ENCODE measurements at places on chromosomes 16 and 17.
A peak's percentile ranks its signal among the peaks of the same experiment; 100 is the strongest.

- H3K4me3 ChIP-seq, result peak overlapping the region; percentile 90
- H3K27me3 ChIP-seq, result no peaks in the 10 kb centered on the region
Observed at GRCh38 chr16:57462978-57463362, 491 bp downstream of the POLR2C start.

DNA sequence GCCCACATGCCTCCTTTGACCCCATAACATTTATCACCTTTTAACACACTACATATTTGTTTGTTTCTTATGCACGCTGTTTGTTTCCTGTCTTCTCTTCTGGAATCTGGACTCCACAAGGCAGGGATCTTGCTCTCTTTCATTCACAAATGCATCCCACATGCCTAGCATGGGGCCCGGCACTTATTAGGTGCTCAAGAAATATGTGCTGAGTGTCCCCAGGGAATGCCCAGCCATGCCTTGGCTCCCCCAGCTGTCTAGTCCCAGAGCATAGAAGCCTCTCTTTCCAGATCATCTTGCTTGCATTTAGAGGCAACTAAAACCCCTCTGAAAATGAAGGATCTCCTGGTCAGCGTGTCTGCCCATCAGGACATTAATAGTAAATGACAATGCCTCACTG is 283.7 kb downstream of the CBLN1 start:
- no peaks in the 10 kb centered on the region for H3K36me3 ChIP-seq
- H3K4me3 ChIP-seq, result no peak overlapping the region
- H3K27me3 ChIP-seq, result no peaks in the 10 kb centered on the region

DNA sequence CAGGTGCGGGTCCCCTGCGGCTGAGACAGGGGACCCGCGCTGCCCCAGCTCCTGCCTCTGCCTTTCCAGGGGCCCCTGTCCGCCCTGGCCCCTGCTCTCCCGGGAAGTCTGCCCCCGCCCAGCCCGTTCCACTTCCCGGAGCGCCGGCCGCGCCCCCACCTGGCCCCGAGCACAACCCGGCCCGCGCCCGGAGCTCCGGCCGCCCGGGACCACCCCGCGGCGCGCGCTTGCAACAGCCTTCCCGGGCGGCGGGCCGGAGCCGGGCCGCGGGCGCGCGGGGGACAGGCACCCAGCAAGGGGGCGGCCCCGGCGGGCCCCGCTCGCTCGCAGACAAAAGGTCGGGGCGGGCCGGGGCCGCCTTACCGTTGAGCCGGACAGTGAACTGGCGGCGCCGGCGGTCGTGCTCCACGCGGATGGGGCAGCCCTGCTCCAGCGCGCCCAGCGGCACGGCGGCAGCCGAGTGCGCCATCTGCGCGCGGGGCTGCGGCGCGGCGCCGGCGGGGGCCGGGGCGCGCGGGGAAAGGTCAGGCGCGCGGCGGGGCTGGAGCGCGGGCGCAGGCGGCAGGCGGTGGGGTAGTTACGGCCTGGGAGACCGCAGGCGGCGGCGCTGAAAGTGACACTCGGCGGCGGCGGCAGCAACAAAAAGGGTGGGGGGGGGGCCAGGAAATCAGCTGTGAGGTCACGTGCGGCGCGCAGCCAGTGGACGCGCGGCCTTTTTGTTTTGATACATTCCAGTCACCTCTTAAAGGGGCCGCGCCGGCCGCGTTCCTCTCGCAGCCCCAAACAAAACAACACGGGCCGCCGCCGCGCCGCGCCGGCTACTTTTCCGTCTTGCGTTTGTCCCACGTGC is at the start of gene NATD1:
Gene NATD1, minus strand, starts transcription at position 615 of the 850 bp plus-strand sequence. Its CDS starts 146 bp downstream, at position 469.
- no peaks in the 10 kb centered on the region for H3K4me1 ChIP-seq
- peak within 1 kb of the TSS; percentile 48 for H3K4me3 ChIP-seq
- H3K36me3 ChIP-seq, result no peaks in the 10 kb centered on the region
- no peak for DNase-seq

DNA sequence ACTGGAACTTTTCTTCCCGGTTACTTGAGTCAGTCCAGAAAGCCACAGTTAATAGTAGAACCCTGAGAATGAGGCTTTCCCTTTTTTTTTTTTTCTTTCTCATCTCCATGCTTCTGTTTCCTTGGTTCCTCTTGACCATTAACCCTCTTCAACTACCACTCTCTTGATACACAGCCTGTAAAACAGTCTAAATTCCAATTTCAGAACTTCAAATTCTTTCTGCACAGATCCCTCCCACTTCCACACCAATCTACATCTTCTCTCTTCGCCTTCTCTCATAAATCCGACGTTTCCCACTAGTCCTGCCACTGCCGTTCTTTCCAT is 588 bp downstream of the METTL16 start:
- no peak for DNase-seq
- H3K27ac ChIP-seq, result peak overlapping the region; percentile 99
- H3K4me1 ChIP-seq, result no peaks in the 10 kb centered on the region
- H3K4me3 ChIP-seq, result peak overlapping the region; percentile 85
- peaks cover 11% of the 10 kb centered on the region for H3K36me3 ChIP-seq

GRCh38 chr16:14510939-14511799 is 118.9 kb downstream of the PARN start:
- no peaks in the 10 kb centered on the region for H3K36me3 ChIP-seq
- no peak overlapping the region for H3K4me3 ChIP-seq
- DNase-seq, result no peak
- H3K4me1 ChIP-seq, result 0 out of 2 replicates have a peak, but pooled peaks cover under 1% of the 10 kb centered on the region
- H3K27ac ChIP-seq, result no peak overlapping the region

DNA sequence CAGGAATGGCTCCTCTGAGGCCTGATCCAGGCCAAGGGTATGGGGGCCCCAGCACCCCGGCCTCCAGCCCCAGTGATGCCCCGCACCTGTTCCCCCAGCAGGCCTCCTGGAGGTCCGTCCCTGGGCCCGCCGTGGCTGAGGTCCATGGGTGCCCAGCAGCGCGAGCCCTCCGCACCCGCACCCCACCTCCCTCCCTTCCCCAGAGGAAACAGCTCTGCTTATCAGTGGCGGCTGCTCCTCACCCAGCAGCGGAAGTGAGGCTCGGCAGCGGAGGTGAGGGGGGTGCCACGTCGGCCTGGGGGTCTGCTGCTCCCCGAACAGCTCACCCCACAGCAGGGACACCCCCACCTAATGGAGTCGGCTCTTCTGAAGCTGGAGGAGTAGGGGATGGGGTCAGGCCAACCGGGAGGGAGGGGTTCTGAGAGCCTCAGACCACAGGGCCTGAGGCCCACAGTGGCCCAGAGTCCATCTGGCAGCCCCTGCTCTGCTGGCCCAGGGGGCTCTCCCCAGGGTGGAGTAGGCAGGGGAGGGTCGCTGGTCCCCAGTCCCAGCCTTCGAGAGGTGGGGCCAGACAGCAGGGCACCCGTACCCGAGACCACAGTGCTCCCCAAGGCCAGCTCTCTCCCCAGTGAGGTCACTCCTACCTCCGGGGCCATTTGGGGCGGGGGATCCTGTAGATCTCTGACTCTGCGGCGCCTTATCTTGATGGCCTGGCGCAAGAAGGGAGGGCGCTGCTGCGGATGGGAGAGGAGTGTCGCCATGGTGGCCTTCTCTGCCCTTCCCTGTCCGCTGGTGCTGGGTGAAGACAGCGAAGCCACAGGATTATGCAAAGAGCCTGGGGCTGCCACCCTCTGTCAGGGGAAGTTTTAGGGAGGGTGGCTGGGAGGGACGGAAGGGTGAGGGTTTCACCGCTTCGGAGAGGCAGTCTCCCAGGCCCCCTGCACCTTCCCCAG is at the start of gene UNC13D:
Gene UNC13D, minus strand, starts transcription at position 828 of the 953 bp plus-strand sequence. Its CDS starts 67 bp downstream, at position 761.
- H3K4me3 ChIP-seq, result no peak within 1 kb of the TSS
- H3K27me3 ChIP-seq, result no peaks in the 10 kb centered on the region
- peak within 1 kb of the TSS; percentile 84 for H3K27ac ChIP-seq
- no peaks in the 10 kb centered on the region for H3K36me3 ChIP-seq

- H3K36me3 ChIP-seq, result no peaks in the 10 kb centered on the region
- no peaks in the 10 kb centered on the region for H3K4me1 ChIP-seq
- H3K27ac ChIP-seq, result no peak overlapping the region
- H3K4me3 ChIP-seq, result no peak overlapping the region
Observed at GRCh38 chr17:51461578-51462004, 201.2 kb downstream of the UTP18 start.

- H3K36me3 ChIP-seq, result no peaks in the 10 kb centered on the region
- peak overlapping the region; percentile 76 for H3K4me3 ChIP-seq
- H3K4me1 ChIP-seq, result peaks cover 13% of the 10 kb centered on the region
Observed at GRCh38 chr17:81221842-81222619, 734 bp downstream of the CEP131 start.

DNA sequence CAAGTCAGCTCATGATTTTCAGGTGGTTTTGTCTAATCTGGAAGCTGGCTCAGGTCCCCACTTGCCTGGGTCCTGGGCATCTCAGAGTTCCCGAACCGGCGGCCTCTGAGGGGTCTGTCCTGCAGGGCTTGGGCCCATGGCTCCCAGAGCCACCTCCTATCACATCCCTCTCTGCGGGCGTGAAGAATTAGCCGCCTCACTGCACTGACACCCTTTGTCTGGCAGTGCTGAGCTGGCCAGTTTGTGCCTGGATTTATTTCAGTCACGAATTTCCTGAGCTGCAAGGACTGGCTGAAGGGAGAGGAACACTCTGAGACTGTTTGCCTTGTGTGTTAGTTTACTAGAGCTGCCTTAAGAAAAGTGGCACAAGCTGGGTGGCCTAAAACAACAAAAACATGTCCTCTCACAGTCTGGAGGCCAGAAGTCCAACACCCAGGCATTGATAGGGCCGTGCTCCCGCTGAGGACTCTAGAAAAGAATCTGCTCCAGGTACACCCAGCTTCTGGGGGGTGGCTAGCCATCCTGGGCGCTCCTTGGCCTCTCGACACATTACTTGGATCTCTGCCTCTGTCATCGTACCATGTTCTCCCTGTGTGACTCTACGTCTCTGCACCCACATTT is 217.5 kb upstream of the DYNLRB2 start:
- no peak overlapping the region for H3K27ac ChIP-seq
- DNase-seq, result no peak
- no peak overlapping the region for H3K4me3 ChIP-seq
- no peaks in the 10 kb centered on the region for H3K4me1 ChIP-seq
- no peaks in the 10 kb centered on the region for H3K36me3 ChIP-seq

GRCh38 chr17:65536573-65537342 is 24.7 kb downstream of the AXIN2 start:
- no peak overlapping the region for H3K27ac ChIP-seq
- no peak for DNase-seq
- H3K4me3 ChIP-seq, result no peak overlapping the region
- no peaks in the 10 kb centered on the region for H3K4me1 ChIP-seq

DNA sequence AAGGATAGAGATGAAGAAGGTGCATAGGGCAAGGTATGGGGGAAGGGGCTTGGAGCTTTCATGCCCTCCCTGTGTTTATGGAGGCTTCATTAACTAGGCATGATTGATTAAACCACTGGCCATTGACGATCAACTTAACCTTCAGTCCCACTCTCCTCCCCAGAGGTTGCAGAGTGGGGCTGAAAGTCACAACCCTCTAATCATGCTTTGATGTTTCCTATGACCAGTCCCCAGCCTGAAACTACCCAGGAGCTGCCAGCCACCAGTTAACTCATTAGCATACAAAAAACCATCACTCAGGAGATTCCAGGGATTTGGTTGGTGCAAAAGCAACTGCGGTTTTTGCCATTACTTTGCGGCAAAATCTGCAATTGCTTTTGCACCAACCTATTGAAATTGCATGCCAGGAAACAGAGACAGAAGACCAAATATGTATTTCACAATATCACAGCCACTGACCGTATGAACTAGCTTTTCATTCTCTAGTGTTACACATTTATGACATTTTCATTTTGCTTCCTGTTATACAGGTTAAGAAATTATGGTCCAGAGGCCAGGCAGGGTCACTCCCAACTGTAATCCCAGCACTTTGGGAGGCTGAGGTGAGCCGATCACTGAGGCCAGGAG is 5.4 kb downstream of the GFOD2 start:
- no peak overlapping the region for H3K27ac ChIP-seq
- no peaks in the 10 kb centered on the region for H3K4me1 ChIP-seq
- no peak for DNase-seq

GRCh38 chr17:48530887-48531272 is at the start of gene HOXB1:
HOXB1 (minus strand) TSS chr17:48531011; CDS start chr17:48530904, 107 bp downstream.
- H3K36me3 ChIP-seq, result no peaks in the 10 kb centered on the region
- H3K27ac ChIP-seq, result no peak within 1 kb of the TSS
- no peak for DNase-seq
- H3K4me3 ChIP-seq, result no peak within 1 kb of the TSS
- H3K27me3 ChIP-seq, result no peaks in the 10 kb centered on the region

GRCh38 chr17:8173056-8173870 is 2.9 kb downstream of the TMEM107 start:
- no peaks in the 10 kb centered on the region for H3K27me3 ChIP-seq
- peak; percentile 99 for DNase-seq
- no peaks in the 10 kb centered on the region for H3K36me3 ChIP-seq
- H3K4me1 ChIP-seq, result peaks cover 18% of the 10 kb centered on the region
- peak overlapping the region; percentile 67 for H3K4me3 ChIP-seq

DNA sequence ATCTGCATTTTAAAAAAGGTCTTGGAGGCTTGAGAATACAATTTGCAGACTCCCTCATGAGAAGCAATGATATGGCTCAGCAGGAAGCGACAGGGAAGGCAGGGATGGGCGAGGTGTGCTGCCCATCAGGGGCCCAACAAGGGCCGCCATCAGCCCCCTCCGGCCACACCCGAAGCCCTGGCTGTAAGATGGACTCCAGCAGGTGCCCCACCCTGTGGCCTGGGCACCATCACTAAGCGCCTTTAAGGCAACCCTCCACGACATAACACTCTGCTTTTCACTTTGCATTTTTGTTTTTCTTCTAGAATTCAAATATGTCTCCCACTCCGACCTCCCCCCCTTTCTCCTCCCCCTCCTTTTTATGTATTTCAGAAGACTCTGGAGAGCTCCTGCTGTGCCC is 52.2 kb upstream of the RCVRN start:
- peaks cover 5% of the 10 kb centered on the region for H3K27me3 ChIP-seq
- no peak overlapping the region for H3K4me3 ChIP-seq
- H3K4me1 ChIP-seq, result no peaks in the 10 kb centered on the region
- DNase-seq, result no peak
- H3K27ac ChIP-seq, result no peak overlapping the region
- no peaks in the 10 kb centered on the region for H3K36me3 ChIP-seq

- no peaks in the 10 kb centered on the region for H3K36me3 ChIP-seq
- H3K4me1 ChIP-seq, result no peaks in the 10 kb centered on the region
- H3K27ac ChIP-seq, result no peak overlapping the region
- DNase-seq, result no peak
- no peak overlapping the region for H3K4me3 ChIP-seq
Observed at GRCh38 chr16:66634527-66635196, 30.2 kb downstream of the CMTM3 start.

DNA sequence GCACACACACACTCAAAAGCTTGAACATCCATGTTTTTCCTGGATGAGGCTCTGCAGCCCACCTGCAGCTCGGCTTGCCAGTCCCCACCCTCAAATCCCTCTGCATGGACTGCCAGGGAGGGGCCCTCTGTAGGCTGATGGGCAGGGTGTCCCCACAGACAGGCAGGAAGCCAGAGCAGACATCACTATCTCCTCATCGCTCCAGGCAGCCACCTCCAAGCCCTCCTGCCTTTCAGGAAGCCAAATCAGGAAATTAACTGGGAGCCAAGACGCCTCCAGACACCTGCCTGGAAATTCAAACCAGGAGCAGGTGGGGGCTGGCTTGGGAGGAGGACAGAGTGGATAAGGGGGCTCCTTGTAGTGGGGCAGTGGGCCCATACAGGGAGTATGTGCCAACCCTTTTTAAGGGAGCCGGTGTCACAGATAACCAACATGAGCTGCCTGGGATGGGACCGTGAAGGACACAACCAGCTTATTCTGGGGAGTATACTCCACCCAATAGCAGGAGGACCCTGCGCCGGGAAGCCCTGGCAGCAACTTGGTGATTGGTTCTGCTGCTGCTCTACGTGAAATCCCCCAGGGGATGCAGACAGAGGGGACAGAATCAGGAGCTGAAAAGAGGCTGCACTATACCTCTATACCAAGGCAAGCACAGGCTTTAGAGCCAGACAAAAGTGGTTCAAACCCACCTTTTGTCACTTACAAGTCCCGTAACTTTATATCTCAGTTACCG is 139.1 kb downstream of the CCT6B start:
- no peaks in the 10 kb centered on the region for H3K27me3 ChIP-seq
- no peaks in the 10 kb centered on the region for H3K36me3 ChIP-seq
- no peak overlapping the region for H3K27ac ChIP-seq
- H3K4me1 ChIP-seq, result no peaks in the 10 kb centered on the region
- H3K4me3 ChIP-seq, result no peak overlapping the region

All from Panc1 (cell line).